ENCODE measurements at places on chromosomes 4 and X.
A peak's percentile ranks its signal among the peaks of the same experiment; 100 is the strongest.

DNA sequence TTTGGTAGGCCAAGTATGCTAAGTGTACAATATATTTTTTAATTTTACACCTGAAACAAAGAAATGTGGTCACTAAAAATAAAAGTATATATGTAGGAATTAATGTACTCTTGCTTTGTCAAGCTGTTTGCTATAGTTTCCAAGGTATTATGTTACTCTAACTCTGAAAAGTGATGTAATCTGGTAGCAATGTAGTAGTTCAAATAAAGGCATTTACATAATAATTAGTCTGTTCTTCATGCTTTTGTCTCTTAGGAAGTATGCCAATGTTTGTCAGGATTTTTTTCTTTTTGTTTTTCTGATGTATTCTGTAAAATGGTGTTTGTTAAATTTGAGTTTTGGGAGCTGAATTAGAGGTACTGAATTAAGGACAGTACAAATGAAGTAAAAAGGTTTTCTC is 89.5 kb downstream of the PLS3 start:
- DNase-seq, result no peak

- DNase-seq, result no peak
These were observed 1981.9 kb upstream of the TENM3 start for GRCh38 chr4:180261346-180261745.

- DNase-seq, result peak; percentile 53
These were observed 31.1 kb downstream of the ACOX3 start for GRCh38 chr4:8409264-8410065.

DNA sequence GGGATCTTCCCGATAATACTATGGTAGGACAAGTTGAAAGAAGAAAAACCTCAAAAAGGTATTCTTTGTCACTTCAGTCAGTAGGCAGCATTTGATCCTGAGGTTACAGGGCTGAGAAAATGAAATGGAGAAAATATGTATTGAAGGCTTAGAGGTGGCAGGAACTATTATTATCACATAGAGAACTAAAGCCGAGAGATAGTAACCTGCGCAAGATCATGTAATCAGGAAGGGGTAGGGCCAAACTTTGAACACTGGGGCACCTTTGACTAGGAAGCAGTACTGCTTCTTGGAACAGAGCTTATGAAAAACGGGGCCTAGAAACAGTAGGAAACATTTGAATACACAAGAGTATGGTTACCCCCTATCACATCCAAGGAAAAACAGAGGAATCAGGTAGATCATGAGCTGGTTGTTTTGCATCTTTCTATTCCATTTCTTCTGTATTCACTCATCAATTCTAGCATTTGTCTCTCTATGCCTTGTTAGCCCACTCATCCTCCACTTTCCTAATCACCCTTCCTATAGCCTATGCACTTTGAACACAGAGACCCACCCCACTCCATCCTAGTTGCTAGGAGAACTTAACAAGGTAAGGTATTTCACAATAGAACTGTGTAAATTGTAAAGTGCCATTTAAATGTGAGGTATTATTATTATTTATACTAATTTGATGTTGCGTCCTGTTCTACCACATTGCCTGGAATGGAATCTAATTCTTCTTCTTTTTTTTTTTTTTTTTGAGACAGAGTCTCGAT is 34.6 kb upstream of the SLC9A7 start:
- DNase-seq, result no peak

- DNase-seq, result no peak
These were observed 62.6 kb downstream of the GLRA2 start for GRCh38 chrX:14591976-14592375.

DNA sequence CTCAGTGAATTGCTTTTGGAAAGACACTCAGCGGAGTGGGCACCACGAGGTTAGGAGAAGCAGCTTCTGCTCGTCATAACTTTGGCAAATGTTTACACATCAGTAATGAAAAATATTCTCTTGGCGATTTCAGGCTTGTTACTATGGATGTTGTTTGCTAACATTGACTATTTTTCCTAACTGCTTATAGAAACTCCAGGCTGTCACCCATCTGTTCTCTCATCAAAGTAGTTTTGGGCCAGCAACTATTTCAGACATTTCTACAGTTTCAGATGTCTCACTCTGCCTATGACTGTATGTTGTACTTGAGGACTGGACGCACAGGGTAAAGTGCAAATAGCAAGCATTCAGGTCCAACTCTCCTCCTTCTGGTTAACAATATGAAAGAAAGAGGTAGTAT is 346.7 kb downstream of the TRIML1 start:
- DNase-seq, result no peak

- no peak for DNase-seq
These were observed 986.0 kb downstream of the CCSER1 start for GRCh38 chr4:91113130-91113706.

DNA sequence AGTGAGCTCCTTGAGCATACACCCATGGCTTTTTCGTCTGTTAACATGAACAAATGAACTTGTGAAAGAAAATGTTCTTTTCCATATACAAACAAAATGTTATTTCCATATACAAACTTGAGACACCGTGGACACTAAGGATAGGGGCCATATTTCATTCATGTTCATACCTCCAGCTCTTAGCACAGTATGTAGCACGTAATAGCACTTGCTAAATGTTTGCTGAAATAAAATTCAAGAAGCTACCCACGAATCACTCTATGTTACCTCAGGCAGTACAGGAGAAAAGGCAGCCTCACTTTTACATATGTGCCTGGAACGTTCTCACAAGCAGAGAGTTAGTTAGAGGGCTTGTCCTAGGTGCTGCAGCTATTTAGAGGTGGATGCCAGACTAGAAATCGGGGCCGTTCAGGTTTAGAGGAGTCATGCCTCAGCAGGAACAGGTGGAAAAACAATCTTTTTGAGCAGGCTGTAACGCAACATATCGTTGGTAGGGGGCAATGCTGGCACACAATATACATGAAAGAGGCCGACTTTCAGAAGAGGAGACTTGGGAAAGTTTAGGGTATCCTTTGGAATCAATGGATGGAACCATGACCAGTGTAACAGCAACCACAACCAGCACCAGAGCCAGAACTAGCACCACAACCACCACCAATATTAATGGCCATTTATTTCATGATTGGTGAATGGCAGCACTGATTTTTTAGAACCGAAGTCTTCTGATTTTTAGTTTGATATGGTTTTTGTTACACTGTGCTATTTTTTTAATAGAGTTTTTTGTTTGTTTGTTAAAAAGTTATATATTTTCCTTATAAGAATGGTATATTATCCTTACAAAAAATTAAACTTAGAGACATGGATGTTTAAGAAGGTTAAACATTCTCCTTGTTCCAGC is 14.8 kb upstream of the PAQR3 start:
- DNase-seq, result no peak

DNA sequence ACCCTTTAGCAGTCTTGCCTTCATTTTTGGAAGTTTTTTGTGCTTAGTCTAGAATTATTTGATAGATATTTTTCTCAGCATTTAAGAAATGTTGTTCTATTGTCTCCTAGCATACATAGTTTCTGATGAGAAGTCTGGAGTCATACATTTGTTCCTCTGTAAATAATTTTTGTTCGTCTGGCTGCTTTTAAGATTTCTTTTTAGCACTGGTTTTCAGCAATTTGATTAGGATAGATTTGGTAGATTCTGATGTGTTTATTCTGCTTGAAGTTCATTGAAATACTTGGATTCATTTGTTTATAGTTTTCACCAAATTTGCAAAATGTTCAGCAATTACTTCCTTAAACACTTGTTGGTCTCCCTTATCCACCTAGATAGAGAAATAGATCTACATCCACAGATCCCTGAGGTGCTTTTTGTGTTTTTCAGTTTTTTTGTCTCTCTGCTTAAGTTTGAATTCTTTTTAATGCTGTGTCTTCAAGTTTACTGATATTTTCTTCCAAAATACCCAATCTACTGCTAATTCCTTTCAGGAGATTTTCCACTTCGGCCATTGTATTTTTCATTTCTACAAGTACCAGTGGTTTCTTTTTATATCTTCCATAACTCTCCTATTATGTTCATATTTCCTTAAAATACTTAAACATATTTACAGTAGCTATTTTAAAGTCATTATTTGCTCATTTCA is 64.9 kb downstream of the ABLIM2 start:
- DNase-seq, result no peak

DNA sequence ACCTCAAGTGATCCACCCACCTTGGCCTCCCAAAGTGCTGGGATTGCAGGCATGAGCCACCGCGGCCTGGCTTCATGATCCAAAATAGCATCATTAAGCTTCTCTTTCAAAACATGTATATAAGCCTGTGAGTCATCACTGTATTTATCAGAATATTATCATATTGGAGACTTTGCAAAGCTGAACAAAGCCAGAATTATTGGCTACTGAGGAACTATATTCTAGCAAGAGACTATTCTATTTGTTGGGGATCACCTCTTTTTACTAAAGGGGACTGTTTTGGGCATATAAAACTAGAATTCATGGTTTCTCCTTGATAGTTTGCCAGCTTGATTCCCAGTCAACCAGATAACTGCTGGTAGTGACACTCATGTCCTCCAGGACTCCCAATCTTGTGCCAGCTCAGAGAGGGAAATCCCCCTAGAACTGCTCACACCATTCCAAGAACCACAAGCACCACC is 40.1 kb downstream of the TET2 start:
- no peak for DNase-seq

GRCh38 chr4:85520765-85521749 is 46.1 kb downstream of the ARHGAP24 start:
- DNase-seq, result no peak

DNA sequence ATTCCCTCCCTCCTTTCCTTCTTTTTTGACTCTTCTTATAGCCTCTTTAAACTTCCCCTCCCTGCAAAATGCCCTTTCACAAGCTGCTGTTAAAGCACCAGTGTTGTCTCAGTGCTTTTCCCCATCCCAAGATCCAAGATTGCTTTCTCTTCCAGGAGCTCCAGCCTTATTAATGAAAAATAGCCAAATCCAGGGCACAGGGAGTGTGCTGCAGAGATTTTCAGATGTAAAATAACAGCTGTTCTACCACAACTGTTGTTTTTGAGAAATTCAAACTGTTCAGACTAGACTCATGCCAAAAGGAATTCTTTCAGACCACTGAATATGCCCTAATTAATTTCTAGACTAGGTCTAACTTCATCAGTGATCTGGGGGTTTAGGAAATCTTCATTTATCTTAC is 47.0 kb upstream of the GPC3 start:
- DNase-seq, result no peak

DNA sequence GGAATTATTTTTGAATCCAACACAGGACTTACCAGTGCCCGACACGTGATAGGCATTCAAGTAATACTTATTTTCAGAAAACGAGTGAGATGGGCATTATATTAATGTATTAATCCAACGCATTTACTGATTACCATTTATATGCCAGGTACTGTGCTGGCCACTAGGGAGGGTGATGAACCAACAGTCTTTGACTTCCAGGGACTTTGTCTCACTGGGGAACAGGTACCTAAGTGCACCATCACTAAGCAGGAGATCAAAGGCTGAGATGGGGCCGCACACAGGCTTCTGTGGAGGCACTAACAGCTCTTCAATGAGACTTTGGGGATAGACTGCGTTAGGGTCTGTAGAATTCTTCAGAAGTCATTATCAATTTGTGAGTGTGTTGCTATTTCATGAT is 5.7 kb upstream of the TADA2B start:
- DNase-seq, result no peak
